Stimulated activated CD8-positive, alpha-beta memory T cell treated with anti-CD3 and anti-CD28 coated beads, Interleukin-12 subunit alpha, Interleukin-12 subunit beta, amount 100 ng/mL, for 4 hours (primary cell): ENCODE measurements at places on chromosomes 11 and 22.
A peak's percentile ranks its signal among the peaks of the same experiment; 100 is the strongest.

- DNase-seq, result no peak
Observed at GRCh38 chr11:35139722-35140282, 831 bp downstream of the CD44 start.

- DNase-seq, result no peak
Observed at GRCh38 chr22:49300951-49301397, 526.7 kb downstream of the BRD1 start.

DNA sequence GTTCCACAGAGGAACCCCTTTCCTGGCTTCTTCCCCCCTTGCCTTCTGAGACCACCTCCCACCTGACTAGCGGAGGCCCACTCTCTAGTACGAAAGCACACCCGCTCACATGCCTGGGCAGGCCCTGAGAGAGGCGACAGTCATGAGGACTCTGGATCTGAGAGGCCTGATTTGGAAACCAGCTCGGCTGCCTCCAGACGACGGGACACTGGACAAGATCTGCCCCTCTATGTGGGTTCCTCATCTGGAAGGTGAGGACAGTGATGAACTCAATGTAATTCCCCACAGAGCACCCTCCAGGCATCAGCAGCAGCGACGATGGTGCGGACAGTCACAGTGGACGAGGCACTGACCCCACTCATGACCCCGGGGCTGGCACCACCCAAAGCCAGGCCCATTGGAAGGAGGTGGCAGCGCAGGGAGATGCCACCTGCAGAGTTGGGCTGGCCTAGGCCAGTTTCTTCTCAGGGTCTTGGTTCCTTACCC lies 7.5 kb downstream of the SULT4A1 start:
- no peak for DNase-seq

- DNase-seq, result no peak
Observed at GRCh38 chr22:39718206-39718605, 147.7 kb downstream of the CACNA1I start.

DNA sequence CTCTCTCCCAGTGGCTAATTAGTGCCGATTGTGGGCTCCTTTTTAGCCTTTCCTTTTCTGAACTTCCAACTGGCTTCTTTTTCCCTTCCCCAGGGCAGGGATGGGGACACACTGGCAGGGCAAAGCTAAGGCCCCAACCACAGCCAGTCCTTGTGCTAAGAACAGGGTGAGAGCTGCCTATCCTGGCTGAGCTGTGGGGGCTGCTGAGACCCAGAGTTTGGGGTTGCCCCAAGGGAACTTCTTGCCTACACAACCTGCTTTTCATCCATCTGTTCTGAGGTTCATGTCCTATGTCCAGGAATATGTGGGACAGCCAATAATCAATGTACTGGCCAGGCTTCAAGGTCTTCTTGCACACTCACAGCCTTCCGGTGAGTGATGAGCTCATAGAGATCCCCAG lies 10.0 kb upstream of the TPBGL start:
- no peak for DNase-seq

- DNase-seq, result no peak
Observed at GRCh38 chr11:59062602-59063529, 23.2 kb upstream of the GLYATL1B start.

GRCh38 chr11:118619444-118620197 lies 12.2 kb downstream of the PHLDB1 start:
- no peak for DNase-seq

DNA sequence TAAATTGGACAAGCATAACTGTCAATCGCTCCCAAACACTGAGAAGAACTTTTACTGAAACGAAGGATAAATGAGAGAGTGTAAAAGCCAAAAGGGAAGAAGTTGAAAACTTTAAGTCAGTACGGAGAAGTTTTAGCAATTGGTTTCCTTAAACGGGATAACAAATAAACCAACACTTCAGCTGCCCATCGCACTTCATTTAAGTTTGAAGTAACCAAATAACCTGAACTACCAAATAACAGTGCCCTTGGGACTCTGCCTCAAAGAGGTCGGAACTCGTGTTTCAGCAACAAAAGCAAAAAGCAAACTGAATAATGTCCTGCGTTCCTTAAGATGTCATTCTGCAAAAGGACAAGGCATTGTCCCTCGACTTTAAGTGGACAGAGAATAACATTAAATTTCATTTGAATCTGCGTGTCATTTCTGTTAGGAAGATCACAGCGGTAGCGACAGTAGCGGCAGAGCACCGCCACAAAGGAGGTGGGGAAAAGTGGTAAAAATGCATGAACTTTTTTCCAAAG lies 127.0 kb upstream of the C11orf58 start:
- DNase-seq, result no peak

GRCh38 chr11:129996113-129996870 lies 6.3 kb downstream of the PRDM10 start:
- DNase-seq, result no peak

- no peak for DNase-seq
Observed at GRCh38 chr22:43047605-43048004, 32.7 kb upstream of the PACSIN2 start.

- DNase-seq, result no peak
Observed at GRCh38 chr11:111603611-111604130, 1.4 kb downstream of the SIK2 start.

GRCh38 chr22:41237707-41238569 lies 2.8 kb downstream of the CHADL start:
- peak; percentile 50 for DNase-seq

- DNase-seq, result no peak
Observed at GRCh38 chr22:28148816-28149465, 229.9 kb upstream of the PITPNB start.

GRCh38 chr11:95453616-95454171 lies 222.7 kb upstream of the SESN3 start:
- DNase-seq, result no peak

- DNase-seq, result no peak
Observed at GRCh38 chr22:42879371-42880021, 22.4 kb upstream of the ARFGAP3 start.

- no peak for DNase-seq
Observed at GRCh38 chr11:65083134-65083833, 556 bp downstream of the CDCA5 start.

DNA sequence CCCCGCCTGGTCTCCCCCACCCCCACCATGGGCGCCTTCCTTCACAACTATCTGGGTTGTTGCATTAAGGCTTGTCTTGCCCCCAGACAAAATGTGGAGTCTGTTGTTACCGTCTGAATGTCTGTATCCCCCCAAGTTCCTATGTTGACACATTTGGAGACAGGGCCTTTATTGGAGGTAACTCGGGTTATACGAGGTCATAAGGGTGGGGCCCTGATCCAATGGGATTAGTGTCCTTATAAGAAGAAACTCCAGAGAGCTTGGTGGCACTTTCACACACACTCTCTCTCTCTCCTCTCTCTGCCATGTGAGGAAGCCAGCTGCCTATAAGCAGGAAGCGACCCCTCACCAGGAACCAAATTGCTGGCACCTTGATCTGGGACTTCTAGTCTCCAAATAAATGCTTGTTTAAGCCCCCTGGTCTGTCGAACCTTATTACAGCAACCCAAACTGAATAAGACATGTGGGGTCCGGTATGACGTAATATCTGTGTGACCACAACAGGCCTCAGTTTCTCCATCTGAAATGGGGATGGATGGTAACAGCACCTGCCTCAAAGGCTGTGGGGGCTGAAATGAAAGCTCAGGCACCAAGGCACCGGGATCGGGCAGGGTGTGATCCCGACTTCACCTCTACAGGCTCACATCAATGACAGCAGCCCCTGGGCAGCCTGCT lies 222.3 kb downstream of the CTTN start:
- no peak for DNase-seq

GRCh38 chr11:68420171-68420570 lies 40.4 kb upstream of the PPP6R3 start:
- no peak for DNase-seq

GRCh38 chr11:12134236-12134585 lies 23.8 kb downstream of the MICAL2 start:
- no peak for DNase-seq

- DNase-seq, result no peak
Observed at GRCh38 chr11:16924462-16924825, 89.8 kb downstream of the PLEKHA7 start.

- no peak for DNase-seq
Observed at GRCh38 chr11:93717501-93717900, 23.8 kb downstream of the TAF1D start.

GRCh38 chr11:113314389-113315301 lies at the start of gene TTC12:
TTC12 (plus strand) TSS chr11:113314583; CDS start chr11:113316258, 1,675 bp downstream.
- DNase-seq, result peak; percentile 89

- DNase-seq, result no peak
Observed at GRCh38 chr11:34633990-34634693, 13.2 kb downstream of the EHF start.

DNA sequence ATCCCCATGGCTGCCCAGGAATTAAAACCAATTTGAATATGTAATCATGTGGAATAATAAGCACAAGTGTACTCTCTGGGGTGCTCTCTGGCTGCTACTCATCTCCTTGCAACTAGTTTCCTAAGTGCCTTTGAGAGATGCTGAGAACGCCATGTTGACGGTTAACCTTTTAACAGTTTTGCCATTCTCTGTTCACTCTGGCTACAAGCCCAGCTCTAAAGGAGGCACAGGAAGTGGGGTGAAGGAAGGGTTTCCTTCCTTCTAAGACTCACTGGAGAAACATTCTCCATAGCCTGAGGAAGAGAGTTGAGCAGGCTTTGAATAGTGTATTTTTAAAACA lies 122.0 kb upstream of the ZC3H12C start:
- DNase-seq, result no peak

DNA sequence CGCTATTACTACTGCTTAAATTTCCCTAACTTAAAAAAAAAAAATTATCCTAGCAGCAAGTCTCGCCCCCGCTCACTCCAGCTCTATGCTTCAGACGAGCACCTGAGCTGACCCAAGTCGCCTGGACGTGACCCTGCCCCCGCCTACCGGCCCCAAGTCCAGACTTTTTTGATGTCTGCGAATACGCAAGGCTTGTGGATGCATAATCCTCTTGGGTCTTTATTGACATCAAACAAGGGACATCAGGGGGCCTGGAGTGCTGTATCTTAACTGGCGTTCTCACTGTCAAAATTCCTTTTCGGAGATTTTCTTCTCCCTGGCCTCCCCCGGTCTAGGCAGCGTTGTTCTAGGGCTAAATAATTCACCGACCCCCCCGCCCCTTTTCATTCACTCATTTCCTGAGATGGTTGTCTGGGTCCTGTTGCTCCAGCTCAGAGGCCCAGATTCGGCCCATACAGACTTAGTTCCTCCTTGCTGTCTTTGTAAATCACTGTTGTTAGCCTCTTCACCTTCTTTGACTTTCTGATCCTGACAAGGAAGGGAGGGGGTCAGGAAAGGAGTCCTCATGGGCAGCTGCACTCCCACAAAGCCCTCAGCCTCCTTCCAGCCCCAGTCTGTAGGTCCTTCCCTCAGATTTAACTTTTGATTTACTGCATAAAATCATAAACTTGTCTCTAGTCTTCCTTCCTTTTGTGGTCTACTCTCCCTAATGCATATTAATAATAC lies 601 bp upstream of the LRP4 start:
- no peak for DNase-seq

DNA sequence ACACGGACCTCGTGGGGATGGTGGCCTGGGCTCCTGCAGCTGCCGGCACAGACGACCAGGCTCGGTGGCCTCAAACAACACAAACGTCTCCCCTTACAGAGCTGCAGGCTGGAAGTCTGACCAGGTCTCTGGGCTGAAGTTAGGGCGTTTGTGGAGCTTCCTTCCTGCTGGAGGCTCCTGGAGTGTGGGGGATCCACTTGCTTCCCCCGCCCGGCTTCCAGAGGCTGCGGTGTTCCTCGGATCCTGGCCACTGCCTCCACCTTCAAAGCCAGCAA lies 313.5 kb downstream of the CTTN start:
- DNase-seq, result no peak

GRCh38 chr11:84230402-84230801 lies 944.2 kb upstream of the CCDC90B start:
- DNase-seq, result no peak

GRCh38 chr22:41920271-41920976 lies 5.5 kb upstream of the SHISA8 start:
- no peak for DNase-seq

GRCh38 chr22:39315389-39315788 lies 4.0 kb downstream of the RPL3 start:
- DNase-seq, result no peak

GRCh38 chr11:117535201-117535849 lies 207.7 kb downstream of the CEP164 start:
- no peak for DNase-seq

- no peak for DNase-seq
Observed at GRCh38 chr11:76193219-76193618, 13.1 kb downstream of the WNT11 start.

DNA sequence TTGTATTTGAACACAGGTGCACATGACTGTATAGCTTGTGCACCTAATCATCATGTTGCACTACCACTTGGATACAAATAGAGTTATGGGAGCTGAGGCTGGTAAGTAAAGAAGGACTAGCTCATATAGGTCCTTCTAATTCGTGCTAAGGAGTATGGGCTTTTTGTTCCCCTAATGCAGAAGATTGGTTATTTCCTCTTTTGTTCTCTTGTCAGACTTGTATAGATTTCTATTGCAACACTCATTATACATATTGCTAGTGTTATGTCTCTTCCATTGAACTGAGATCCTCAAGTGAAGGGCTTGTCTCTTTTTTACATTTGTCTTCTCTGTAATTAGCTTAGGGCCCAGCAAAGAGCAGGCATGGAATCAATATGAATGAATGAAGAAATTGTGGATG lies 54.1 kb upstream of the ARHGAP20 start:
- no peak for DNase-seq

DNA sequence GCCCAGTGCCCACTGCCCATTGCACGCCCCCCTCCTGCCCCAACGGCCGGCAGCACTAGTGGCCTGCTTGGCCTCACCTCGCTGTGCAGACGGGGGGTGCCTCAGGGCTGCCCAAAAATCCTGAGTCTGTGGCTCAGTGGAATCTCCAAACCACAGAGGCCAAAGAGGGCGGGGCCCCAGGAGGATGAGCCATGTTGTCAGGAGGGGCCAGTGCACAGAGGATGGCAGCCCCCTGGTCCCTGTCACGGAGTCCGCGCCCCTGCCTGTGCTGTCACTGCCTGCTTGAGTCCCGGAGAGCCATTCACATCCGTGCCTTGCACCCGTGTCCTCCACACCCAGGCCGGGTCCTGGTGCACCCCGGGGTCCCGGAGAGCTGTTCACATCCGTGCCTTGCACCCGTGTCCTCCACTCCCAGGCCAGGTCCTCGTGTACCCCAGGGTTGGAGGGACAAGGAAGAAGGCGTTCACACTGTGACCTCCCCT lies 36.4 kb upstream of the MUC5AC start:
- no peak for DNase-seq

DNA sequence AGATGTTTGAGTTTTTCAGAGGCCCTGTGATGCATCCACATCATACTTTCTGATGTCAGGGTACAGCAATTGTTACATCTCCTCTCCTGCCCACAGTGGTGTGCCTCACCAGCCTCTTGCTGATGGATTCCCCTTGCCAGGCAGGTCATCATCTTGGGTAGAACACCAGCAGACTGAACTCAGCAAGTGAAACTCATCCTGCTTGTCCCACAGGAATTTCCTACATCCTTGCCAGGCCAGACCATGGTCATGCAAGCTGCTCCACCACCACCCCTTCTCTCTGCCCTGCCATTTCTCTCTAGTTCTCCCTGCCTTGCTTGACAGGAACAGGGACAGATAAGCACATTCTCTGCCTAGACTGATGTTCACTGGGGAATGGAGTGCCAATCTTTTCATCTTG lies 85.9 kb downstream of the PAX6 start:
- DNase-seq, result no peak

GRCh38 chr11:30861531-30861930 lies 275.4 kb upstream of the MPPED2 start:
- no peak for DNase-seq
